GM23248 (cell line): ENCODE measurements at places on chromosomes 7 and 10.

GRCh38 chr7:21953781-21954180 is 8.1 kb upstream of the CDCA7L start:
- DNase-seq: no peak

DNA sequence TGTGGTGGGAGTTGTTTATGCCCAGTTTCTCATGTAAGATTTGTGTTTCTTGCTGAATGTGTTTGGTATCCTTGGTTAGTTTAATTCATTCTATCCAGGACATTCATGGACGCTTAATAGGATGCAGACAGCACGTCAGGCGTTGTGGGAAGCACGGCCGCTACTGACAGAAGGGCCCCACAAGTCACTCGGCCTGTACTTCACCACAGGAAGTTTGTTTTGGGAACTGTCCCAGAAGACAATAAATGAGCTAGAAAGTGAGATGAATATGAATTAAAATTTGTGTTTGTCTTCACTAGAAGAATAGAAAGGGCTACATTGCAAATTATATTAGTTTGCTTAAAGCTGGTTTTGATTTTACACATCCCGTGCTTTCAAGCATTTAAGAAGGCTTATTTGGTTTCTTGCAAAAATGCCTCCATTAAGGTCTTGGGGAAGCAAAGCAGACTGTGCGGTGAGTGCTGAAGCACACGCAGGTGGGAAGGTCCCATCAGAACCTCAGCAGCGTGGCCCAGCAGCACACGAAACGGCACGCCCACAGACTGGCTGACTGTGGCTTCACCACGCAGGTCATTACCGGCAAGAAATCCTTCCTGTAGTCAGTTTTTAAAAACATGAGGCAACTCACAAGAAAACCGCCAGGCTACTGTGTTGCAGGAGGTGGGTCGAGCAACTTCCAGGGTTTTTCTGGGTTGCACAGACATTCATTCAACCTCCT is 74.1 kb downstream of the VIPR2 start:
- DNase-seq: no peak

- no peak for DNase-seq
Measured at GRCh38 chr10:33676606-33677339, 342.3 kb upstream of the NRP1 start.

GRCh38 chr7:33287738-33288137 is 158.4 kb downstream of the BBS9 start:
- no peak for DNase-seq

DNA sequence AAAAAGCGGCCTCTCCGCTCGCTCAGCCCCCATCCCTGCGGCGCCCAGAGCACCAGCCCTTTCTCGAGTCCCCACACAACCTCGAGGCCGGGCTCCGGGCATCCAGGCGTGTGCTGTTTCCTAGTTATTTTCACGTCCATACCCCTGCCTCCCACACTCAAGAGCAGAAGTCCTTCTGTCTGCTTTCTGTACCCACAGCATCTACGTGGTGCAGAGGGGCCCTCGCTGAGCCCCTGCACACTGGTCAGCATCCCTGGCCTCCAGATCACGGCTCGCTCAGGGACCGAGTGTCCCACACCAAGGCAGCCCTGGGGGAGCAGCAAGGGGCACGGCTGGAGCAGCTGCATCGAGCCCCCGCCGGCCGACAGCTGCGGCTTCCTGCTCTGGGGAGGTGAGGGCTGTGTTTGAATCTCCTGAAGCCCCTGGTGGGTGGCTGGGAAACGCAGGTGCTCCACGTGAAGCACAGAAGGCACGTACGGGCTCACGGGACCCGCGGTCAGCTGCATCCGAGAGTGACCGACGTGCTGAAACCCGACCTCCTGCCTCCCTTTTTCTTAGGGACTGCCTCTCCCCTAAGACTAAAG is 333.1 kb downstream of the DNAJB6 start:
- no peak for DNase-seq

DNA sequence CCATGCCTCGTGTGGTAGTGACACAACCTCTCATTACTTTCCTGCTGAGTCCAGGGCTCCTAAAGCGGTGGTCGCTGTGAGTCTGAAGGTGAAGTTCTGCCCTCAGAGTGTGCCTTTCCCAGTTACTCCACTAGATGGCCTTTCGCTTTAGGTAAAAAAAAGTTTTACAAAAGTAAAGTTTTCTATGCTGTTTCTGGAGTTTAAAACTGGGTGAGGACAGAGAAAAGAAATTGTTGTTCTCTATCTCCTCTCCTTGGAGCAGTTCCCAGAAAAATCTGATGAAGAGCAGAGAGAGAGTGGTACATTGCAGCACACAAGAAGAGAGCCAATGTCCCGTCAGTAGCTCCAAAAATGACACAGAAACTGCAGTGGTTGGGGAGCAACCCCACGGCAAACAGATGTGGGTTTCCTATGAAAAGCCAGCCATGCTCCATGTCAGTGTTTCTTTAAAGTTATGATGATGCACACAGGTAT is 257.1 kb downstream of the GLI3 start:
- DNase-seq: peak; percentile 60

DNA sequence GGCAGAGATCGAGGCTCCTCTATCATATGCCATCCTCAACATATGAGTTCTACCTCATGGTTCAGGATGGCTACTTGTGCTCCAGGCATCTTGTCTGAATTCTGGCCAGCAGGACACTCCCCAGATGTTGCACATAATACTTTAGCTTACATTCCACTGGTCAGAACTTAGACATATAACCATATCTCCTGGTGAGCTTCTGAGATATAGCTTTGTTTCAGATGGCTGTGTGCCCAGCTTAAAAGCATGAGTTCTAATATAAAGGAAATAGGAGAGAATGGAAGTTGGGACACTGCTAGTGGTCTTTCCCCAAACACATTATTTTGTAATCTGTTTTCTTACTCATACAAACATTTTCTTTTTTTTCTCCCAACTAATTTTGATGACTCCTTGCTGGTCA is 50.8 kb upstream of the IFRD1 start:
- peak; percentile 35 for DNase-seq

- no peak for DNase-seq
Measured at GRCh38 chr10:124534231-124534798, 72.7 kb downstream of the LHPP start.

DNA sequence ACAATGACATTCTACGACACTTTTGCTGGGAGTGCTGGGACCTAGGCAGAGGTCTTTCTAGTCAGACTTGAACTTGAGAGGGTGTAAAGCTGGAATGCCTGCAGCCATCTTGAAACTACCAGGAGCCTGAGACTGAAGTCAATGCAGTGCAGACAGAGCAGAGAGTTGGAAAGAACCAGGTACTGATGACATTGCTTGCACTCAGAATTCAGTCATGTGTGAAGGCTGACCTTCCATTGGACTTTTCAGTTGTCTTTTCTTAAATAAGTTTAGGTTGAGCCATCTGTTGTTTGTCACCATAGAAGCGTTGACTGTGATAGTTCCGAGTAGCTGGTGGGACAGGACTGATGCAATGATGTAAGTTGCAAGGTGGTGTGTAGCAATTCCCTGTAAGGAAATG is 3.1 kb upstream of the PLPP4 start:
- no peak for DNase-seq

DNA sequence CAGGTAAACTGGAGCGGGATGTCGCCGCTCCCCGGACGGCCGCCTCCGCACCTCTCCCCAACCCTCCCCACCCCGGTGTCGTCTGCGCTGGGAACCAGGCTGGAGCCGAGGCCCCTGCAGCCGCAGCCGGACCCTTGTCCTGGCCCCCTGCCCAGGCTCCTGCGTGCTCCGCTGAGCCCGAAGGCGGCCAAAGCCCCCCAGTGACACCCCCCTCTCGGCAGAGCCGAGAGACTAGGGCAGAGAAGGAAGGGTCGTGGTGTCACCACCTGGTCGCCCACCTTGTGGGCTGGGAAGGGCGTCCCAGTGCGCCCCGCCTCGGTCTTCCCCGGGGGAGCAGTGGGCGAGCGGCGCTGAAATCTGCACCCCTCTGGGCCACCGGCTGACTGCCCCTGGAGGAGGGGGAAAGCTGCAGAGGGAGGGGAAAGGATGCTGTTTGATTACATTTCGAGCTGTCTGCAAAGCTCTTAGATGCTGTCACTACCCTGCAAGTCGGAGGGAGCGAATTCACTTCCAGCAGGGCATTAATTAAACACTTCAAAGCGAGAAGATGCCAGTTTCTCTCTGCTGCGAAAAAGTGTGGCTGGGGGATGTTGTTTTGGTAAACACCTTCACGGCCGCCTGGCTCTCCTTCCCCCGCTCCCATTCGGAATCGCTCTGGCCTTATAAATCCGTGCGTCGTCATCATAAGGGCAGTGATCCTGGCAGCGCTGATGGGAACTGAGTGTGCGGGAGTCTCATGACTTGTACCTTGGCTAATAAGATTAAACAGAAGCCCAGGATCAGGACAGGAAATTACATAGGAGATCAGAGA is 622 bp downstream of the DYNC1I1 start:
- DNase-seq: peak; percentile 32

- DNase-seq: peak; percentile 15
Measured at GRCh38 chr10:4181621-4182049, 396.6 kb upstream of the KLF6 start.

DNA sequence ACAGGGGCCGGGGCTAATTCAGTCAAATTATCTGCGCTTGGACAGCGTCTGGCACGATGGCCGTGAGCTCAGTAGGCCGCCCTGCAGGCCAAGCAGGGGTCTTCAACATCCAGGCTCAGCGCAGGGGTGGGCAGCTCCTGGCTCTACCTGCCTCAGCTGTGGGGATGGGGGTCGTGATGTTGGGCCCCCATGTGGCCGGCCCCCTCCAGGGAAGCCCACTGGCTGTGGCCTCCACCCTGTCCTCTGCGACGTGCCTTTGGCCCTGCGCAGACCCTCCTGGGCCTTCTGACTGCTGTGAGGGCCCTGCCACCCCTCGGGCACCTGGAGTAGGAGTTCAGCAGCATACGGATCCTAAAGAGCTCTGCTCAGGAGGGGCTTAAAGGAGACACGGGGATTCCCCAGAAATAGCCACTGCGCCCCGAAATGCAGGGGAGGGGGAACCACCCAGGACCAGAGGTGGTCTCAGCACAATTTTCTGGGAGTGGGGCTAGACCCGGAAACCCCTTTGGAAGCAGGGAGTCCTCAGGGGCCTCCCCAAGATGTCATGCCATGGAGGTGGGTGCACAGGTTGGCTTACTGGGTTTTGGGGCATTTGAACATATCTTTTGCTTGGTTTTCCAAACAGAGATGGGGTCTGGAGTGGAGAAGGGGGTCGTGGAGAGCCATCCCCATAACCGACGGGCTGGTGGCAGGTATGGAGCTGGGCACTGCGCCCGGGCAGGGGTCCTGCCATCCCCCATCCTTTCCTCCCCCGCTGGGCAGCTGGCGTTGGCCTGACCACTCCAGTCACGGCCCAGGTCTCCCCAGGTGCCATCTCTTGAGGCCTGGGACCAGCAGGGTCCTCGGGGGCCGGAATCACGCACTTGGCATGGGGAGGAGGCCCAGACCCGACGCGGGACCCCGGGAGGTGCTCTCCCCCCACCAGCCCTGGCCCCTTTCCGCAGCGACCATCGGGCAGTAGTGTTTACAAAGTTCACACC is 4.0 kb upstream of the ADAP1 start:
- DNase-seq: no peak

DNA sequence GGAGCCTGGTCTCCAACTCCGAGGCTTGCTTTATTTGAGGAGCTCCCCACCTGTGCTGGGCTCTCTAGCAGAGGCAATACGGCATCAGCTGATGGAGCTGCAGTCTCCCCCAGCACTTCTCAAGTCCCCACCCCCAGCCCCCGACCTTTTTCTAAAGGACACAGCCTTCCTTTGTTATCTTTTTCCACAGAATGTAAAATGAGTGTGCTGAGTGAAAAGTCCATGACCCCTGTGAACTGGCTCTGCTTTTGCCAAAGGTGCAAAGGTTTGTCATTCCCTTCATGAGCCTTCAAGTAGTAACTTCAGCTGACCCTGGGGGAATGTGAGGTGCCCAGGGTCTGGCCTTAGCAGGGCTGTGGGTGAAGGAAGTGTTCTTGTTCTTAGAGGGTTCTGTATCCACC is 25.5 kb downstream of the LRRC4 start:
- no peak for DNase-seq
